Stimulated activated CD8-positive, alpha-beta memory T cell treated with anti-CD3 and anti-CD28 coated beads, Interleukin-4, amount 100 ng/mL, for 1 hour (primary cell): ENCODE measurements at places on chromosomes 3 and 15.

DNA sequence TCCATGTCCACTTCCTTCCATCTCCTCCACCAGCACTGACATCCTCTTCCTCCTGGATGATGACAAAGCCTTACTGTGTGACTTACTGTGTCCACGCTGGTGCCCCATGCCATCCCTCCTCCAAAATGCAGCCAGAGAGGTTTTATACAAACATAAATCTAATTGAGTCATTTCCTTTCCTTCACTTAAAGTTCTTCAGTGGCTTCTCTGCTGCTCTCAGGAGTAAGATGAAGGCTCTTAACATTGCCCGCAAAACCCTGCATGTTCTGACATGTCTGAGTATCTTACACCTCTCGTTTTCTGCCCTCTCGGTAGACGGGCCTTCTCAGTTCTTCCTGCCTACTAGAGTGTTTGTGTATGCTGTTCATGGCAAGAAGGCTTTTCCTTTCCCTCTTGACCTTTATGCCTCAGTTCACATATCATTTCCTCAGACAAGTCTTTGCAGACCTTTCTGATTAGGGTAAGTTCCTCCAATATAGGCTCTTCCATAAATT, 175.5 kb downstream of the CFAP20DC start:
- DNase-seq = no peak

- DNase-seq = no peak
Measured at GRCh38 chr3:127444761-127445160, 145.8 kb downstream of the TPRA1 start.

- DNase-seq = no peak
Measured at GRCh38 chr3:150110097-150110496, 139.4 kb upstream of the PFN2 start.

DNA sequence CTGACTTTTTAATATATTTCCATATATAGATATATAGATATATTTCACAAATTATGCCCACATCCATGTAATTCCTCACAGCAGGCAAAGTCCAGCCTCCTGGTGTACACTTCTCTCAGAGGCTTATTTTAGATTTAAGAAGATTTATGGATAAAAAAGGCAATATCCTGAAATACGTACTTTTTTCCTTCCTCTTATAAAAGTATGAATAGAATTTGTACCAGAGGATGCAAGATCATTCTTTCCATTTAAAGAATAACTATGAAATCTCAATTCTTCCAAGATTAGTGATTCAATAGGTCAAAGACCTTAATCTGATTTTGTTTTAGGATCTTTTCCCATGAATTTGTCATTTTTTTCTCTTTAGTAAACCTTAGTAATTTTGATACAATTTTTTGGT, 597.9 kb upstream of the TBL1XR1 start:
- no peak for DNase-seq

DNA sequence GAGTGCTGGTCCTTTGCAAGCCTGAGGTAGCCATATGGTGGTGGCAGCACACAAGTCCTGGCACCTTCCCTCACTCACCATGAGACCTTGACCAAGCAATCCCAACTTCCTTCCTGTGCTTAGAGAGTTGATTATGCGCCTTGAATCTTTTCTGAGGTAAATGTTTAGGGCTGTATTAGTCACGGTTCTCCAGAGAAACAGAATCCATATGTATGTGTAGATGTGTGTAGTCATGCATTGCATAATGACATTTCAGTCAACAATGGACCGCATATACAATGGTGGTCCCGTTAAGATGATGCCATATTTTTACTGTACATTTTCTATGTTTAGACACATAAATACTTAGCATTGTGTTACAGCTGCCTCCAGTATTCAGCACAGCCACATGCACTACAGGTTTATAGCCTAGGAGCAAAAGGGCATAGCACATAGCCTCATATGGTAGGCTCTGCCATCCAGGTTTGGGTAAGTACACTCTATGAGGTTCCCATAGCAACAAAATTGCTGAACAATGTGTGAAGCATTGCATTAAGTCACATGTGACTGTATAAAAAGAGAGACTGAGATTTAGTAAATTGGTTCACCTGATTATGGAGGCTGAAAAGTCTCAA, 20.2 kb upstream of the NUP210 start:
- no peak for DNase-seq

- DNase-seq = no peak
Measured at GRCh38 chr3:126372413-126373145, 15.4 kb upstream of the KLF15 start.

DNA sequence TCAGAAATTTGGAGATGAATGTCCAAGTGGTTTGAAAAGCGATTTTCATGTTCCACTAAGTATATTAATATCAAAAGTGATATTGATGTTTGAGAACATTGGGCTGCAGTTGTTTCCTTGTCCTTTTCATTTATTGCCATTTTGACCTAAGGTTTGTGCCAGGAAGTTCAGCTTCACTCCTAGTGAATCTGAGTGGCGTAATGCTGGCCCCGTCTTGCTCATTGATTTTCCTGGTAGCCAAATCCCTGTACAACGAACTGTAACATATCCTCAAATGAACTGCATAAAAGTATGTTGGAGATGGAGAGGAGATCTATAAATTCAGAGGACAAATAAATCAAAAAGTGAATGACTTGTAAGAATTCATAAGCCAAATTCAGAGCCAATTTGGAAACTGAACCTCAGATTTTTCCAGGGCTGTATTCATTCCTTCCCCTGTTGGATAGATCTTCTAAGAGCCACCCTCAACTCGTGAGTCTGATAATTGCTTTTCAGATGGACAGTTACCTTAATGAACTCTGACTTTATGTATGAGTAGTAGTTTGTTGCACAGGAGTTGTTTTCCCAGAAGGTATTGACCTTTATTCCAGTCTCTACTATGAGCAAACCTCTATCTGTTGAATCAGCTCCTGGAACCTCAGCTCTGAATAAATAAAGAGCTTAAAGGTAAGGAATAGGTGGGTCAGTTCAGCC, 72.8 kb downstream of the ITPR1 start:
- DNase-seq = no peak

GRCh38 chr3:50617096-50617791, at the start of gene MAPKAPK3:
Gene MAPKAPK3 (plus strand): TSS chr3:50617151. CDS start chr3:50617566, 415 bp downstream.
- no peak for DNase-seq

DNA sequence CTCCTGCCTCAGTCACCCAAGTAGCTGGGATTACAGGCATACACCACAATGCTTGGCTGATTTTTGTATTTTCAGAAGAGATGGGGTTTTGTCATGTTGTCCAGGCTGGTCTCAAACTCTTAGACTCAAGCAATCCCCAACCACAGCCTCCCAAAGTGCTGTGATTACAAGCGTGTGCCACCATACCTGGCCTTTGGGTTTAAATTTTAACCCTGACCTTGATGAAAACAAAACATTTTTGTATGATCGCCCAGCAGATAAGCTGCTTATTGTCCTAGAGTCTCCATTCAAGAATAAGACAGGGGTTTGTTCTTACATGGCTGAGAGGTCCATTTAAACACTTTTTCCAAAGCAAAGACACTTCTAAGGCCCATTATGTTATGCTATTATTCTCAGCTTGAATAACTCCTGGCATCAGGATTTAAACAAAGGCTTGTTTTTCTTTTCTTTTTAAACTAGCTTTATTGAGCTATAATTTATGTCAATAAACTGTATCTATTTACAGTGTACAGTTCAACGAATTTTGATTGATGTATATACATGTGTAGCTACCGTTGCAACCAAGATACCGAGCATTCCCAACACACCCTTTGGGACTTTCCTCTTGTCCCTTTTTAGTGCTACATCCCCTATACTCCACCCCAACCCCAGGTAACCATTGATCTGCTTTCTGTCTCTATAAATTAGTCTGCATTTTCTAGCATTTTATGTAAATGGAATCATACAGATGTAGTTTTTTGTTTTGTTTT, 1.4 kb upstream of the MUC13 start:
- no peak for DNase-seq

GRCh38 chr3:43224405-43225073, 61.8 kb upstream of the SNRK start:
- no peak for DNase-seq

- no peak for DNase-seq
Measured at GRCh38 chr3:113204371-113204770, 7.0 kb upstream of the BOC start.

DNA sequence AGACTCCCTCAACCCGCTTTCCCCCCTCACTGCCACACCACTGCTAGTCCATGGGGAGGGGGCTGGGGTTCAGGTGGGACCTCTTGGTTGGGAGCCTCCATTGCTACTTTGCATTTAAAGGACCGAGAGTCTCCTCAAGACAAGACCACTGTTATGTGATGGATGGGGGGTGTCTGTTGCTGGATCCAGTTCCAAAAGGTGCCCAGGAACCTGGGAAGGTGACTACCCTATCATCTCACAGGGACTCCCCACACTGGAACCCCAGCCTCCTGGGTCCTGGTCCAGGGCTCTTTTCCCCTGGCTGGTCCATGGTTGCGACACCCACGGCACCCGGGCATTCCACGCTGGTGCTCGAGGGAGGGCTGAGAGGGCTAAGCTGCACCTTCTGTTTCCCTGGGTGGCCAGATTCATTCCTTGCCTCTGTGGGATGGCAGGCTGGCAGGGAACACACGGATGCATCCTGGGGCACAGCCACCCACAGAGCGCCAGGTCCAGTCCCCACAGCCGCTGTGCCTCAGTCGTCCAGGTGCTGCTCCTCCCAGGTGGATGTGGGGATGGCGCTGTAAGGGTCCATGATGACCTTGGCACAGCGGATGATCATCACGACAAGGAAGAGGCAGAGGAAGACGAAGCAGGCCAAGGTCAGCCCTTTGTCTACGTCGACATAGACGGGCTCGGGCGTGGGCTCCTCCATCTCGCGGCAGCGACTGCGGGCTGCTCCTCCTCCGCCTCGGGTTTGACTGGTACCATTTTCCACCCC, 48.6 kb downstream of the FAH start:
- DNase-seq = no peak

- DNase-seq = no peak
Measured at GRCh38 chr3:46996689-46997452, 17.4 kb downstream of the NBEAL2 start.

- DNase-seq = no peak
Measured at GRCh38 chr3:189630767-189631372, 319 bp upstream of the TP63 start.

DNA sequence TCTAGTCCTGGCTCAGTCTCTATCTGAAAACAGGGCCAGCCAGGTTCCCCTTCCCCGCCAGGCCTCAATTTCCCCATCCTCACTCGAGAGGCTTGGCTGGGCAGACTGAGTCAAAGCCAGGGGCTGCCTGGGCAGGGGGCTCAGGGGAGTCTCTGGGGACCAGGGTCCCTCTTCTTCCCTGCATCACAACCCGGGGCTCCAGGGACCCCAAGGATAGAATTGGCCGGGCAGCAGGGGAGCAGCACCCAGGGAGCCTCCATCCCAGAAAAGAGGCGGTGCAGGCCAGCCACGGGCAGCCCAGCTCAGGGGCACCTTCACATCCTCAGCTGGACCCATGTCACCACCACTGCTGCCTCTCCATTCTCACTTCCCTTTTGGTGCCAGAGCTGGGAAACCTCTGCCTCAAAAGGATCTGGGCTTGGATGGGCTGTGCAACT, 13.3 kb upstream of the PLXND1 start:
- DNase-seq = no peak

GRCh38 chr3:64501298-64501906, 186.4 kb downstream of the ADAMTS9 start:
- no peak for DNase-seq

DNA sequence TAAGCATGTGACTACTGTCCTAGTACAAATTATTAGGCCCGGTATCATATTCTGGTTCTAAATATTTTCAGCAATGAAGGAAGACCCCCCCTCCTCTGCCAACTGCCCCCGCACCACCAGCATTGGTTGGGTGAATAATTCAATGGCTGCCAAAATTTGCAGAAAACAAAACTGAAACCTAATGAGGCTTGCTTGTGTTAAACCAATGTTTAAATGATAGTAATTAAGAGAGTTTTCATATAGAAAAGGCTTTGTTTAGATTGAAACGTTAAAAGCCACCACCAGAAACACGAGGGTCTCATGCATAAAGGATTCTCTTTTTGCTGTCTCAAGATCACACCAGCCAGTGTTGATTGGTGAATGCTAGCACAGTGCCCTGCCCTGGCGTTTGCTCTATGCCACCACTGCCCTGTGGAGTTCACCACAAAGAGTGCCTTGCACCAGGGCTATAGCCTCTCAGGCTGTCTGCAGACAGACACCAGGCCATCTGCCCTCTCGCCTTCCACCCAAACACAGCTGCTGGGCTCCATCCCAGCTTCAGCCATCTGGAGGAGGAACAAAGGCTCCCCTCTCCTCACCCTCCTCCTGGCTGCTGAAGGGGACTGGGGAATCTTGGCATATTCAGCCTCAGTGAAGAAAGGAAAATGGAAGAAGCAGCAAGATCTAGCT, 200.3 kb upstream of the PFN2 start:
- DNase-seq = no peak

- DNase-seq = no peak
Measured at GRCh38 chr3:173912126-173912525, 514.6 kb downstream of the NLGN1 start.

DNA sequence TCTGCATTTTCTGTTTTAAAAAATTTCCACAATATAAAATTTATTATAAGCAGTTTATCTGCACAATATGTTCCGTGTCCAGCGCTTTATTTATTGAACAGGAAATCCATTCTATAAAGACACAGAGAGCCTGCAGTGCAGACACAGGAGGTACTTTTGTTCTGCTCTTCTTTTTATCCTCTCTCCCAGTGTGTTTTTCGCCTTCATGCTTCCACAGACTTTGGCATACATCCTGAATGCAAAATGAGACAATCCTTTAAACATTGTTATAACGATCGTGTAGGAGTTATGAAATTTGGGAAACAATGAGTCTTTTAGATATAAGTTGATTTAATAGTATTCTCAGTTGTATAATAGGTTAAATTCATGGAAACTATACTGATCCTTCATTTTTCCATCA, 749.2 kb downstream of the NAALADL2 start:
- no peak for DNase-seq

- DNase-seq = no peak
Measured at GRCh38 chr3:159934216-159934615, 54.4 kb upstream of the IL12A start.

GRCh38 chr3:150721285-150722130, 17.8 kb upstream of the ERICH6 start:
- no peak for DNase-seq

- DNase-seq = no peak
Measured at GRCh38 chr3:140455521-140456214, 222.2 kb upstream of the TRIM42 start.

- no peak for DNase-seq
Measured at GRCh38 chr3:175108613-175109151, 249.5 kb downstream of the NAALADL2 start.

DNA sequence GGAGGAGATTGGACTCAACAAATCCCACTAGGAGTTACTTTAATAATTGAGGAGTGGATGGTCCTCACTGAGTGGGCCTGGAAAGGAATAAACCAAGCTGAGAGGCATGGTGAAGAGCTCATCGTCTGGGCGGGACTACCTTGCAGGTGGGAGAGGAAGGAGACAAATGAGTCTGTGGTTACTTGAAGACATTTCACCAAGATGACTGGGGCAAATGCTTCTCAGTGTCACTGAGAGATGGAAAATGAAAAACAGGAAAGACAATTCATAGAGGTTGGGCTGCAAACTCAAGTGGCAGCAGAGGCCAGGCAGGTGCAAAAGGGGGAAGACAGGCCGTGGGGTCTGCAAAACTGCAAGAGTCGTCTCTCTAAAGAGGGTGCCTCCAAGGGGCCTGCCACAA, 1.5 kb upstream of the ARHGAP31 start:
- no peak for DNase-seq

GRCh38 chr15:44593042-44593736, 56.2 kb downstream of the EIF3J start:
- DNase-seq = no peak

- DNase-seq = no peak
Measured at GRCh38 chr3:70726961-70727360, 414.5 kb upstream of the MDFIC2 start.

GRCh38 chr15:58532126-58532525, 100.3 kb downstream of the LIPC start:
- DNase-seq = no peak

- peak; percentile 28 for DNase-seq
Measured at GRCh38 chr15:81296673-81297072, 27.3 kb downstream of the STARD5 start.
